Kasumi-1 (cell line): ENCODE measurements at places on chromosomes 2 and 18.
A peak's percentile ranks its signal among the peaks of the same experiment; 100 is the strongest.

DNA sequence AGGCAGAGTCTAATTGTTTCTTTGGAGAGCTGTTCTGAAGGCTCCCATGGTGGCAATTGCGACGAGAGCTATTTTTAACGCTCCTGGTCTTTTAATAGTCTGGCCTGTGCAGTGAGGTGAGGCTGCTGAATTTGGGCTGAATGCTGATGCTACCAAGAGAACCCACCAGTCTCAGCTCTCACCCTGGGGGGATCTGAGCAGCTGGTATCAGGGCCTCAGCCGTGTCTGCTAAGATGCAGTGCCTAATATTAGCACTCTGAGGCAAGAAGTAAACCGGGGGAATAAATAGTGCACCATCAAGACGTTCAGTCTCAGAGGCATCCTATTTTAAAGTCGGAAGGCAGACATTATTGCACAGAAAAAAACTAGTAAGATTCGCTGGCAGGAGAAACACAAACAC lies 214.8 kb upstream of the PID1 start:
- no peak for DNase-seq

DNA sequence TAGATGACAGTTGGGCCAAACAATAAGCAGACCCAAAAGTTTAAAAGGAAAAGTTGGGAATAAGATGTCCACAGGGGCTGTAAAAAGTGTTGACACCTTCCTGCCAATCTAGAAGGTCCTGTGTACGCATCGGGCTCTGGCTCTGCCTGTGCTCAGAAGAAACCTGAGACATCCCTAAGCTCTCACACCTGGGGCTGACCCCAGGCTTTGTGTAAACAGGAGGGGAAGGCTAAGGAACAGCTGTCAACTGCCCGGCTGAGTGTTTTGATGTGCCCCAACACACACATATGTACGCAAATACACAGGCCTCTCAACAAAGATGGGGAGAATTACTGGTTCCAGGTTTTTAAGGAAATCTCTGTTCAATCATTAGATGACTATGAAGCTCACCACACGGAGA lies 59.5 kb downstream of the TMEM131 start:
- no peak for DNase-seq

DNA sequence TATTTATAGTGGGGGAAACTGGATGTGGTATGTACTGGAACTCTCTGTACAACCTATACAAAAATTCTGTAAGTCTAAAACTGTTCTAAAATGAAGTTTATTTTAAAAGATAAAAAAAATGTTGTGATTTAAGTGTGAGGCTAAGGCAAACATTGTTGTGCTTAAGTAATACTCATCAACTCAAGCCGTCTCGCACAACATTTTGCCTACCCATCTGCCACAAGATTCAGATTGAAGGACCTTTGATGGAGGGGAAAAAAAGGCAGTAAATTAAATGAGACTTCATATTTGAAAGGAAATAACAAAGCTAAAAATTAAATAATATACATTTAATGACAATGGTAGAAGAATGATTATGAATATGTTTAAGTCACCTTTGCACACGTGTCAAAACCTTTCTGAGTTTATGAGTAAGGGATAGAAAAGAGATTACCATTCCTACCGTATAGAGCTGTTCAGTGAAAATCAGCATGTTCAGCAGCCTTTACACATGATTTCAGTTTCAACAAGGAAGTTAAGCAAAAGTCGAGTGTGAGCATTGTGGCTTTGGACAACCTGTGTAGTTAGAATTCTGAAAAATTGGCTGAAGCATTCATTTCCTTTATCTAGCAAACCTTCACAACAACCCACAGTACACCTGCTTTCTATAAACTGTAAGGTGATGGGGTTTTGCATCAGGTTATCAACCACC lies 499.3 kb downstream of the IRS1 start:
- no peak for DNase-seq

DNA sequence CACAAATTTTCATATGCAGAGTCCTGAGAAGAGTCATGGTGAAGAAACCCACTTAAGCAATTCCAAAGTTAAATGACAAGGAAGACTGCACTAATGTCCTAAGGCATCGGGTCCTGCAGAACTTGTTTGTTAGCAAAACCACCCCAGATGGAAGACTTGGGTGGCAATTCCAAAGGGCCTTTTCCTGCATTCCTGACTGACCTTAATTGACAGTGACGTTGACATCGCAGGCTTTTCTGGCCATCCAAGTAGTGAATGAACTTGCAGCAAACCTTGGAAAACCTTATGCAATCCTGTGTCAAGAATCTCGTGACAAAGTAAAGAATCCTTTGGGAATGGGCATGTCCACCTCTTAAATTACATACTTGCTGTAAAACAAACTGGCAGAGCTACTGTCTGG lies 112.5 kb upstream of the SH3BP4 start:
- no peak for DNase-seq

DNA sequence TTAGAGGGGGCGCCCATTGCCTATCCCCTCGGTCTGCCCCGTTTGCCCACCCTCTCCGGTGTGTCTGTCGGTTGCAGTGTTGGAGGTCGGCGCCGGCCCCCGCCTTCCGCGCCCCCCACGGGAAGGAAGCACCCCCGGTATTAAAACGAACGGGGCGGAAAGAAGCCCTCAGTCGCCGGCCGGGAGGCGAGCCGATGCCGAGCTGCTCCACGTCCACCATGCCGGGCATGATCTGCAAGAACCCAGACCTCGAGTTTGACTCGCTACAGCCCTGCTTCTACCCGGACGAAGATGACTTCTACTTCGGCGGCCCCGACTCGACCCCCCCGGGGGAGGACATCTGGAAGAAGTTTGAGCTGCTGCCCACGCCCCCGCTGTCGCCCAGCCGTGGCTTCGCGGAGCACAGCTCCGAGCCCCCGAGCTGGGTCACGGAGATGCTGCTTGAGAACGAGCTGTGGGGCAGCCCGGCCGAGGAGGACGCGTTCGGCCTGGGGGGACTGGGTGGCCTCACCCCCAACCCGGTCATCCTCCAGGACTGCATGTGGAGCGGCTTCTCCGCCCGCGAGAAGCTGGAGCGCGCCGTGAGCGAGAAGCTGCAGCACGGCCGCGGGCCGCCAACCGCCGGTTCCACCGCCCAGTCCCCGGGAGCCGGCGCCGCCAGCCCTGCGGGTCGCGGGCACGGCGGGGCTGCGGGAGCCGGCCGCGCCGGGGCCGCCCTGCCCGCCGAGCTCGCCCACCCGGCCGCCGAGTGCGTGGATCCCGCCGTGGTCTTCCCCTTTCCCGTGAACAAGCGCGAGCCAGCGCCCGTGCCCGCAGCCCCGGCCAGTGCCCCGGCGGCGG lies 1.7 kb downstream of the MYCN start:
- peak; percentile 14 for DNase-seq

DNA sequence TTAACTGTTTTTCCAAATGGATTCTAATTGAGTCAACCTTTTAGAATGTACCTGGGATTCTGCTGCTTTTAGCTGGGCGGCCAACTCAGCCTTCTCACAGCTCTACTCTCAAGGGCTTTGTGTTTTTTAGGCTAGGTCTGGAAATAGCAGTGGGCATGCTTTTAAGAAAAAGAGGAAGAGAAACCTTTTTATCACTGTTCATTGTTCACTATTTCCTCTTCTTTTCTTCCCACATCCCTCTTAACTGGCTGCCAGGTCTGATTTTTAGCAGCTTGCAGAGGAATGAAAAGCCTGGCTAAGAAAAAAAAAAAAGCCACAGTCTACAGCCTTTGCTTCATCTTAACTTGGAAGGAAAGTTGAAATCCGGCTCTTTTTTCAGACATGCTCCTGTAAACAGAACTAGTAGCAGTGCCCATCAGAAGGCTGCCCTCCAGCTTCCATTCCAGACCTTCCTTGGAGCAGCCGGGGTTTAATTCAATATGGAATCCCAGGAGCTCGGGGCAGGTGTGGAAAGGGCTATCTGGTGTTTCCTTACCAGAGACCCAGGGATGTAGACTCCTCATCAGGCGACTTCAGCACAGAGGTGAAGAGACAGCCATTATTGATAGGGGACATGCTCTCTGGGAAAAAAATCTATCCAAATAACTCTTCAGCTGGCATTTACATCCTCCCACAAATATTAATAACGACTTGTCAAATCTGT lies 230.7 kb downstream of the MYO3B start:
- no peak for DNase-seq

GRCh38 chr2:103605071-103605780 lies 843.4 kb downstream of the TMEM182 start:
- DNase-seq, result no peak

DNA sequence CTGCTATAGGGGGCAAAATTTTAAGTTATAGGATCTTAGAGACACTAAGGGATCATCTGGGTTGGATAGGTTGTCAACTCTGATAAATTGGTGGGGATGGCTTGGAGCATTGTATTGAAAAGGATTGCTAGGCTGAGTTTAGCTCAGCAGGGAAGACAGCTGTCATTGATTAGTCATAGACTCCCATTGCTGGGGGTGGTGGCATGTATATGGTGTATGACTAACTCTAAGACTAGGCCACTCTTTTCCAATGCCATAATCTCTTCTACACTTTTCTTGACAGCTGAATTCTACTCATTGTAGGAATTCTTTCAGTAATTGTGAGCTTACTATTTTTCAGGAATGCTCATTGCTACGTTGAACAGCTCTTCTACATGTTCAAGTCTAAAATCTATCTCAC lies 81.3 kb upstream of the PELI1 start:
- no peak for DNase-seq

- DNase-seq, result no peak
Observed at GRCh38 chr18:22398464-22398863, 19.3 kb downstream of the CTAGE1 start.

DNA sequence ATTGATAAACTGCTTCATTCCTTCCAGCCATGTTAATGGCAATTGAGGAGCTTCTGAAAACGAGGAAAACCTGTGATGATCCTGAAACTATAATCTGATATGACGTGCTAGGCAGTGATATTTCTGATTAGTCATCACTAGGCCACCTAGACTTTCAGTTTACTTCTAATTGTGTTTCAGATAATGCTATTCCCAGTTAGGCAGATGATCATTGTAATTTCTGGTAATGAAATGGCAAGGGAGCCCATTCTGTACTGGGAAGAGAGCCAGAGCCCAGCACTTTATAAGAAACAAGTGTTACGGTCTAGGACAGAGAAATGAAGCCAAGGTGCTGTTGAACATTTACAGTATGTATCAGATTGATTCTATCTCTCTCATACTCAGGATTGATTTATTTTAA lies 106.2 kb downstream of the CPO start:
- DNase-seq, result no peak

GRCh38 chr2:20431772-20432171 lies 15.1 kb upstream of the RHOB start:
- no peak for DNase-seq

GRCh38 chr18:24380163-24380747 lies 17.4 kb downstream of the OSBPL1A start:
- DNase-seq, result no peak

DNA sequence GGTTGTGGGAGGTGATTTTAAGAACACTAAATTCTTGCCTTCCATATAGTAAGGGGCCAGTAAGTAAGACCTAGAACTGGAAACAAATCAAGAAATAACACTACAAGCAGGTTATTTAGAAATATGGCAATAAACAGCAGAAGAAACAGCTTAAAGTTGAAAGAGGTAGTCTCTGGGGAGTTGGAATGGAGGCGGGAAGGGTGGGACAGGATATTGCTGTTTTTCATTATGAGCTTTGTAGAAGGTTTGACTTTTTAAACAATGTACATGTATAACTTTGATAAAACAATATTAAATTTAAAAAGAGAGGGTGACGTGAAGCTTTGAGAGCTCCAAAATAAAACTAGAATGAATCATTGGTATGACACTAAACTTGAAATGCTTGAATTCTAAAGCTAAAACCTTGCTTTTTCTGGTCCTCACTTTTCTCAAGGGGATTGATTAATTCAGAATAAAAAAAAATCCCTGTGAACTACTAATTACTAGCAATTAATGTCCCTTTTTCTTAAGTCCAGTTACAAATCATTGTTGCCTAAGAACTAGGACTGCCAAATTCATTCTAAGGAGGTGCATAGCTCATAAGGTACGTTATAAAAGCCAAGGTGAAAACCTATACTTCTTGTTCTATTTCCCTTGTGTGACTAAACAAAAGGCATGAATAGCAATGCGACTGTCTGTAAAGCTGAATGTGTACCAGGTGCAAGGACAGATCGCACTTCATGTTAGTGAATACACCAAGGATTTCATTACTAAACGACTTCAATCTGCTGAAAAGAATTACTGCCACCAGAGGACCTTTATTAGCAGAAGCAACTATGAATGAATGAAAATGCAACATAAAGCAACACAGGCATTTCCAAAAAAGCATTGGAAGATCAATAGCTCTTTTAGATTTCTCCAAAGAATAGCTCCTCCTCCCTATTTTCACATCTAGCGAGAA lies 177.5 kb downstream of the RBM43 start:
- no peak for DNase-seq

DNA sequence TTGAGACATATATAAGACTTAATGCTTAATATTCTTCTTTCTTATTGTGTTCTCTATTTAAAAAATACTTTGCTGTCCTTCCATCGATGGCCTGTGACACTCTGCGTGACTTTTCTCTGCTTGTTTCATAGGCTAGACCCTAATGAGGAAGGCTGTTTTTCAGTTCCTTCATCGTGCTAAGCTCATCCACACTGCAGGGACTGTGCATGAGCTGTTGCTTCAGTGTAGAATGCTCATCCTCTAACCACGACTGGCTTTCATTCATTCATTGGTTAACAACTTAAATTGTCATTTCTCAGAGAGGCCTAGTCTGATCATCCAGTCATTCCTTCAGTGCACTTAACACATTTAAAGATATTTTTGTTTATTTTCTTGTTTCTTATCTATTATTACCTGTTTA lies 134.4 kb downstream of the CCDC85A start:
- no peak for DNase-seq

DNA sequence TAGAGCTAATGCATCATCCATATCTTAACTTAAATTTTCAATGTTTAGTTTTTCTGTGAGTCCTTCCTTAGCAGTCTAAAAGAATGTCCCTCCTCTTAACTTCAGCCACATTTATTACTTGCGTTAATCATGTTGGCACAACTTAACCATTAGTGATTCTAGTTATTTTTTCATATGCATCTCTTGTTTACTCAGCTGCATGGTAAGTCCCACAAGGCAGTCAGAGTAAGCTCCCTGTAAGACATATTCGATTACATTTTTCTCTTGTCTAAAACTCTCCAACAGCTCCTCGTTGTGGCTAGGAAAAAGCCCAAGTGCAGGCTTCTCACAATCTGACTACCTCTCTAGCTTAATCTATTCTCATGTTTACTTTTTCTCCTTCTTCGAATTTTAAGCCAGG lies 2045.3 kb upstream of the PIK3C3 start:
- DNase-seq, result no peak

DNA sequence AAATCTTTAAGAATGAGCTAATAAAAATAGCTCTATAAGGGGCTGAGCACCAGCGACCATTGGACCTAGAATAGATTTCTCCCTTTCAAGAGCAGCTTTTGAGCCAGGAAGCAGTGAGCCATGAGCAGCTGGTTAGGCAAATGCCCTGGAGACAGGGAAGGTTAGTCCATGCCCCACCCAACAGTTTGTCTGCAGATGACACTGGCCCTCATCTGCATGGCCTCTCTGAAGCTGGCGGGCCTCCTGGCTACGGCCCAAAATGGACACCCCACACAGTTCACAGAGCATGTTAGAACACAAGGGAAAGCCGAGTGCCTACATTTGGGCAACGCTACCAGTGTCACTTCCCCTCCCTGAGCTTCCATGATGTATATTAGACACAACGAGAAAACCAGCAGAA lies 201.1 kb downstream of the MGAT5 start:
- DNase-seq, result no peak

GRCh38 chr2:63888490-63889402 lies 47.0 kb downstream of the UGP2 start:
- DNase-seq, result peak; percentile 64
